Psoas muscle (tissue), 8 donors: ENCODE measurements at places on chromosomes 13 and 19. TPM values are rescaled to one million over a fixed set of nuclear protein-coding genes. Genes with fewer than 3 reads are reported as not detected.

FUT1 gene
- 2.3 TPM for total RNA-seq

ZNF98 gene
- total RNA-seq, result not detected

UBE2L5 gene
- total RNA-seq, result not detected

UHRF1 gene
- 1.8 TPM for total RNA-seq

CEBPA gene
- total RNA-seq, result 13.2 TPM

ASF1B gene
- not detected for total RNA-seq

CDC34 gene
- total RNA-seq, result 80.8 TPM

ZNF382 gene
- 1.3 TPM for total RNA-seq

LAIR1 gene
- total RNA-seq, result 6.2 TPM

PSG7 gene
- total RNA-seq, result not detected

PRR22 gene
- 1.8 TPM for total RNA-seq

CERS1 gene
- total RNA-seq, result 6.1 TPM

CABP5 gene
- total RNA-seq, result not detected

DNA sequence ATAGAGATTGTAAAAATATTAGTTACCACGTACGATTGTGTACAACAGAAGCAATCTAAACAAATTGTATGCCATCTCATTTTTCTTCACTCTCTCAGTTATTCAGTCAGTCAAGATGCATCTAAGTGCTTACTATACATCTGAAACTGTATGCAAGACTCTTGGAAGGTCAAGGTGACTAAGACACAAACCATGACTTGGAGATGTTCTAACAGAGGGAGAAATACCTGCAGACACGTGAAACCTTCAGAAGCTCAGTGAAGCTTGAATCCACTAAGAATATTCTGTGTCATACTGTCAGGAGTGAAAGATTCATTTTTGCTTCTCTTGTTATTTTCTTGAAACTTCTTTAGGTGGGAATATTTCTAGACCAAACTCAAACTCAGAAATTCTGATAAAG lies 365.4 kb downstream of the ITGBL1 start:
- DNase-seq, result no peak

DNA sequence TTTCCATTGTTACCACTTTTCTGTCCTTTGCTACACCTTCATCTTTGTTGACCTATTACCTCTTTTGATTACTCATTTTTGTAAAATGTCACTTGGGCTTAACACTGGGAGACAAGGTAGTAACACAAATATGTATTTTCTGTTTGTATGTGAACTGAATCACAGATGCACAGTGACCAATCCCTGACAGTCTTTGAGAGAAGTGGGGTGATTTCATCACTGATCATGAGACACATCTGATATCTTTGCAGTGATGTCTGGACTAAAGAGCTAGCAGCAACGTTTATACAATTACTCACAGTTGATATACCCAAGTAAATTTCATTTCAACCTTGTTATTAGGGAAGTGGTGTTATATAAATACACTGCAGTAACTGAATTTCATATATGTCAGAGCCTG lies 1397.4 kb upstream of the SPRY2 start:
- no peak for DNase-seq

GRCh38 chr13:78623132-78623531 lies 19.8 kb upstream of the POU4F1 start:
- no peak for DNase-seq

DNA sequence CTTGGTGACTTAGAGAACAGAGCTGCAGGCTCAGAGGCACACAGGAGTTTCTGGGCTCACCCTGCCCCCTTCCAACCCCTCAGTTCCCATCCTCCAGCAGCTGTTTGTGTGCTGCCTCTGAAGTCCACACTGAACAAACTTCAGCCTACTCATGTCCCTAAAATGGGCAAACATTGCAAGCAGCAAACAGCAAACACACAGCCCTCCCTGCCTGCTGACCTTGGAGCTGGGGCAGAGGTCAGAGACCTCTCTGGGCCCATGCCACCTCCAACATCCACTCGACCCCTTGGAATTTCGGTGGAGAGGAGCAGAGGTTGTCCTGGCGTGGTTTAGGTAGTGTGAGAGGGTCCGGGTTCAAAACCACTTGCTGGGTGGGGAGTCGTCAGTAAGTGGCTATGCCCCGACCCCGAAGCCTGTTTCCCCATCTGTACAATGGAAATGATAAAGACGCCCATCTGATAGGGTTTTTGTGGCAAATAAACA lies 9.9 kb downstream of the APOC1 start:
- no peak for DNase-seq

GRCh38 chr19:13051557-13052165 lies 51.0 kb downstream of the LYL1 start:
- peak; percentile 88 for DNase-seq

DNA sequence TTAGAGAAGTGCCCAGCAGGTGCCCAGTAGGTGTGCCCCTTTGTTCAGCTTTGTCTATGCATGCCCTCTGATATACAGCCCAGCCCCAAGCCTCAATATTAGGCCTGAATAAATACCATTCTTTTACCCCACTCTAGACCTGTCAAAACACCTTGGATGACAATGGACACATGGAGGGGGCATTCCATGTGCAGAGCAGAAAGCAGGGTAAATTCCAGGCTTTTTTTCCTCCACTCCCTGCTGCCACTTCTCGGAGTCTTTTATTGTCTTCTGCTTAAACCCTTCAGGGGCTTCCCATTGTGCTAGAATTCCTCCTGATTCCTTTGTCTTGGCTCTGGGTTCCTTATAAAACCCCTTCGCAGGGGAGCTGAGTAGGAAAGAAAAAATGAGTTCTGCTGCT lies 5.8 kb upstream of the FRY start:
- DNase-seq, result no peak

DNA sequence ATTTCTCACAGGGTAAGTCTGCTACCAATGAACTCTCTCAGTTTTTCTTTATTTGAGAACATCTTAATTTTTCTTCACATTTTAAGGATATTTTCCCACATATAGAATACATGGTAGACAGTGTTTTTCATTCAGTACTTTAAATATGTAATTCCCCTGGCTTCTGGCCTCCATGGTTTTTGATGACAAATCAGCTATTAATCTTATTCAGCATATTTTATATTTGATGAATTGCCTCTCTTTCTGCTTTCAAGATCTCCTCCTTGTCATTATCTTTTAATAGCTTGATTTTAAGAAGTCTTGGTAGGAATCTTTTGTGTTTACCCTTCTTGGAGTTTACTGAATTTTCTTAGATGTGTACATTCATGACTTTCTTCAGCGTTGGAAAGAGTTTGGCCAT lies 27.6 kb downstream of the TNFSF13B start:
- DNase-seq, result no peak

- no peak for DNase-seq
Measured at GRCh38 chr13:68168448-68168847, 938.3 kb upstream of the PCDH9 start.

- no peak for DNase-seq
Measured at GRCh38 chr13:45402641-45403040, 15.5 kb downstream of the SLC25A30 start.

GRCh38 chr19:13689085-13689484 lies 75.2 kb upstream of the MRI1 start:
- no peak for DNase-seq

DNA sequence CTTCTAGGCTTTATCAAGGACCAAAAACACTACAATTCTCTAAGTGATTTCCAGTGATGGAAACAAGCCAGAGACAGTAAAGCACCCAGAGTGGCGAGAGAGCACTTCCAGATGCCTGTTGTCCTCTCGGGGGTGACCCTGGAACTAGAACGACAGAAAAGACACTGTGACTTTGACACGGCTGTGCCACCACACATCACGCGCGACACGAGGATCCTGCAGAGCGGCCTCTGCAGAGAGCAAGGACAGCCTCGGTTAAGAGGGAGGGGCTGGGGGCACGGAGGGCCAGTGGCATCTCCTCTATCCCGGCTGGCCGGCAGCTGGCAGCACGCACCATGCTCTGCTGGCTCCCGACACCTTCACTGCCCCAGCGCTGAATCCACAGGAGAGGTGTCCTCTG lies 42.3 kb downstream of the SUGP2 start:
- DNase-seq, result no peak

- DNase-seq, result no peak
Measured at GRCh38 chr13:64718116-64718515, 2512.0 kb downstream of the PCDH9 start.

GRCh38 chr19:4742723-4743646 lies 19.3 kb upstream of the DPP9 start:
- DNase-seq, result no peak

DNA sequence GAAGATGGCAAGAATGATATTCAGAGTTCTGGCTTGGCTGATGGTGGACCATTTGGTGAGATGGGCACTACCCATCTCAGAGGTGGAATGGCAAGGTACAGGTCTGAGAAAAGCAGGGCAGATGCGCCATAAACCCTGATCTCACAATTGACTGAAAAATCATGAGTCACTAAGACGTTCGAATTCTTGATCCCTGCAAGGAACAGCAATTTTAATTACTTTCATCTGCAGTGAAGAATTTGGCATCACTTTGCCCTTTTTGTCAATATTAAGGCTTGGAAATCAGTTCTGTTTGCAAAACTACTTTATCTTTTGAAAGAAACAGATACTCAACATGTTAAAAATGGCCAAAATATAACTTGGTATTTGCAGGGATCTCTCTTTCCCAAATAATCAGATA lies 38.1 kb downstream of the HTR2A start:
- DNase-seq, result no peak

DNA sequence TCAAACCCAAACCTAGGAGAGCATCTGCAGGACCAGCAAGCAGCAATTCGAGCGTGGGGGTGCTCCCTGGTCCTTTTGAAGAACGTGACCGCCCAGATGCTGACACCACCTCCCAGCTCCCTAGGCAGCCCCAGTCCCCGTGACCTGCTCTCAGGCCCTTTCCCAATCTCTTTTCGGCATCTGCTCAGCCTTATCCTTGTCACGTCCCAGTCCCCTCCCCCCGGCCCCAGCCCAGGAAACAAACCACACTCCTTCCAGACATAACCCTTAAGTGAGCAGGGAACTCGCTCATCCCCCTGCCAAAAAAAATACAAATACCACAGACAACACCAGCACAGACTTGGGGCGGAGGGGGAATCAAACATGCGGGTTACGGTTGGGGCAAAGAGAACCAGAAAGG lies 3.3 kb downstream of the MLLT1 start:
- peak; percentile 81 for DNase-seq

- no peak for DNase-seq
Measured at GRCh38 chr13:99700468-99700867, 199.2 kb downstream of the TM9SF2 start.

- DNase-seq, result no peak
Measured at GRCh38 chr13:28659621-28659970, 666 bp downstream of the POMP start.

GRCh38 chr13:48819376-48819775 lies 156.3 kb upstream of the FNDC3A start:
- DNase-seq, result no peak

DNA sequence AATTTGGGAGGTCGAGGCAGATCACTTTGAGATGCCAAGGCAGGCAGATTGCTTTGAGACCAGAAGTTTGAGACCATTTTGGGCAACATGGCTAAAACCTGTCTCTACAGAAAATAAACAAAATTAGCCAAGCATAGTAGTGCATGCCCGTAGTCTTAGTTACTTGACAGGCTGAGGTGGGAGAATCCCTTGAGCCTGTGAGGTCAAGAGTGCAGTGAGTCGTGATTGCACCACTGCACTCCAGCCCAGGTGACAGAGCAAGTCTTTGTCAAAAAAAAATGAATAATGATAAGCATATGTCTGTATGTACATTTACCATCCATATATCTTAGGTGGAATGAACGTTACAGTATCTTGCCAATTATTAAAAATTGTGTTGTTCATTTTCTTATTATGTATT lies 2447.7 kb downstream of the PCDH9 start:
- DNase-seq, result no peak

DNA sequence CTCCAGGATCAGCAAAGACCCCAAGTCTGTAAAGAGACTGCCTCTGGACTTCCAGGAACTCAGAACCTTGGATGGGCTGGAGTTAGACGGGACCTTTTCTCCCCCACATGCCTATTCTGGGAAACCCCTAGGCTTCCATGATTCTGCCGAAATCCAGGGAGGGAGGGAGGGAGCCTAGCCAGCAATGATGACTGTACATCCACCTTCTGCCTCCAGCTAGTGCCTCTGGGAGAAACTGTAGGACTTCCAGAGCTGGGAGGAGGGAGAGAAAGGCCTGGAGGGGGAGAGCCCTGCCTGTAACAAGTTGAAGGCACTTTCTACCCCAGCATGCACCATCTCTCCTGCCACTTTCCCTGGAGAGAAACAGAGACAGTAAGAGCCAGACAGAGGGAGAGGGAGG lies 6.0 kb upstream of the HAS1 start:
- no peak for DNase-seq

GRCh38 chr13:49636705-49637104 lies 8.4 kb downstream of the ARL11 start:
- DNase-seq, result no peak

DNA sequence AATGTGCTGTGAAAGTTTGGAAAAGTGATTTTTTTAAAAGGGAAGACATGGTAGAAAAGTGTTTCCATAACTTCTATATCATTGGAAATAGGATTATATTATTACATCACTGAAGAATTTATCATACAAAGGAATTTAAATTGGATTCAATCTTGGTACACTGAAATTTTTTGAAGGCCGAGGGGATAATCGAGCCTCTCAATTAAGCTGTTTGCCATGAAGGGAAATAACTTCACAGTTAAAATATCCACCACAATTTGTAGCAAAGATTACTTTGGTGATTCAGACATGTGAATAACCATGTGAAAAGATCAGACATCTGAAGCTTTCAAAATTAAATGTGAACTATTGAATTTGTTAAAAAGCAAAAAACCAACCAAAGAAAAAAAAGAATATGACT lies 215.3 kb downstream of the KLF5 start:
- DNase-seq, result no peak

GRCh38 chr19:20367811-20368294 lies 197.7 kb downstream of the ZNF737 start:
- DNase-seq, result no peak

DNA sequence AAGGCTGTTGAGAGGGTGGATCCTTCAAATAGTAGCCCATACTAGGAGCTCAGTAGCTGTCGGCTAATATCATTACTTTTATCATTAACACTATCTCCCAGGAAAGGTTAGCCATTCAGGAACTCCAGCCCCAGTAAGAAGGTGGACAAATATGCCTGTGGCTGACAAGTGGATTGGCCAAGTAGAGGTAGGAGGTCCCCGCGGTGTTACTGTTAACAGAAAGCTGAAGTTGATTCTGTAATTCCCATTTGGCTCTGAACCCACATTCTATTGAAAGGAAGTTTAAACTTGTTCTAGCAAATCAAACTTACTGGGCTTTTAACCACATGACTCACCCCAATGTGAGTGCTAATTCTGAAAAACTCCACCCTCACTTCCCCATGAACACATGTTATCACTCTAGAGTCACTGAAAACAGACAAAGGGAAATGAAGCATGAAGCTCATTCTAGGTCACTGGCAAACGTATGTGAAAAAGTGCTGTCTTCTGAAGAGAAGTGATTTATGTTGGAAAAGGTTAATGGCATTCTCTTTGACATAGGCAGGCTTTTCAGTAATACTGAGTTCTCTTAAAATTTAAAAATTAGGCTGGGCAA lies 273.5 kb downstream of the FGF14 start:
- DNase-seq, result no peak

DNA sequence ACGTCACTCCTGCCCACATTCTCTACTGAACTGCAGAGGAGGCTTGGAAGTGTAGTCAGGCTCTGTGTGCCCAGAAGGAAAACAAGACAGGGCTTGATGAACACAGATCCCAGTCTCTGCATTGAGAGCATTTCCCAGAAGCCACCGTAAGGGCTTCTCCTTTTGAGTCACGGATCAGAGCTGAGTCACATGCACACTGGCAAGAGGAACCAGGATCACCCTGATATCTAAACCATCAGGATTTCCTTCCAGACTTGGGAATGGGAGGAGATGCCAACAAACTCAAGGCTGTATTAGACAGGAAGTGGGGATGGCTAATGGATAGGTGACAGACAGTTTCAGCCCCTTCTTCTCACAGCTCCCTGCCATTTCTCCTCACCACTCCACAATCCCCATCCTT lies 17.7 kb upstream of the FBXO17 start:
- DNase-seq, result no peak
